ENCODE measurements at places on chromosomes 1 and 21.

- no peak for DNase-seq
Measured at GRCh38 chr1:12159816-12160215, 7.0 kb upstream of the TNFRSF1B start.

DNA sequence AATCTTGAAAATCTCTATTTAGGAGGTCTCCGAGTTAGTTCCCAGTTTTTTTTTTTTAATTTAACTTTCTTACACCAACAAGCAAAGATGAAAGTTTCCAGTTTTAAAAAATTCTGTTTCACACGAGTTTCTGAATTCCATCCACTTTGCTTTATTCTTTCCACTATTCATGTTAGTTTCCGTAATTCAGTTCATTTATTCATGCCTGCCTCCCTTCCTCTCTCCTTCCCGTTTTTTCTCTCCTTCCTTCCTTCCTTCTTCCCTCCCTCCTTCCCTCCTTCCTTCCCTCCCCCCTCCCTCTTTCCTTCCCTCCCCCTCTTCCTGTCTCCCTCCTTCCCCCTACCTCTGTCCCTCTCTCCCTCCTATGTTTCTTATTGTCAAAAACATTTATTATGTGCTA, 22.3 kb downstream of the ADGRL2 start:
- no peak for DNase-seq

- DNase-seq = no peak
Measured at GRCh38 chr1:228994676-228995594, 259.7 kb downstream of the RHOU start.

DNA sequence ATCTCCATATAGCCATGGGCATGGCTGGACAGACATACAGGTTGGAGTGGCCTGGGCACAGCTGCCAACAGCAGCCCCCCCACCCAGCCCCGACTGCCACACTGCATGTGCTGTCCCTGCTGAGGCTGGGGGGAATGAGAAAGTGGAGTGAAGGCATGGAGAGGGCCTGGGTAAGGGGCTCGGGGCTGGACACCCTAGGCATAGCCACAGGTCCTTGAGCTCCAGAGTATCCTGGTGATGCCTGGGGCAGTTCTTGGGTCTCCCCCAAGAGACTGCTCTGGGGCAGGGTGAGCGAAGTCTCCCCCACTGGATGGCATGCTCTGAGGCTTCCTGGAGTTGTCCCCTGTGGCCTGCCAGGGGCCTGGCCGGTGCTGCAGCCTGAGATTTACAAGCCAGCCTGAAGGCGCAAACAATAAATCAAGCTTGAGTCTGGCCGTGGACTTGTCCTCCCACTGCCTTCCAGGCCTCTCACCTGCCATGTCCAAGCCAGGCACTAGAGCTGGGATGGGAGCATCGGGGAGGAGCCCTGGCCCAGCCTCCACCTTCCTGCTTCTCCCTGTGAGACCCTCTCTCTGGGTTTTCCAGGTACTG, 53.6 kb downstream of the FOXO6 start:
- DNase-seq = no peak

- no peak for DNase-seq
Measured at GRCh38 chr1:44016041-44016889, 15.0 kb downstream of the SLC6A9 start.

GRCh38 chr1:44828003-44828651, 14.9 kb downstream of the PTCH2 start:
- DNase-seq = no peak

All from cardiac septum (tissue), 1 donor.